ENCODE measurements at places on chromosomes 6 and 20.

DNA sequence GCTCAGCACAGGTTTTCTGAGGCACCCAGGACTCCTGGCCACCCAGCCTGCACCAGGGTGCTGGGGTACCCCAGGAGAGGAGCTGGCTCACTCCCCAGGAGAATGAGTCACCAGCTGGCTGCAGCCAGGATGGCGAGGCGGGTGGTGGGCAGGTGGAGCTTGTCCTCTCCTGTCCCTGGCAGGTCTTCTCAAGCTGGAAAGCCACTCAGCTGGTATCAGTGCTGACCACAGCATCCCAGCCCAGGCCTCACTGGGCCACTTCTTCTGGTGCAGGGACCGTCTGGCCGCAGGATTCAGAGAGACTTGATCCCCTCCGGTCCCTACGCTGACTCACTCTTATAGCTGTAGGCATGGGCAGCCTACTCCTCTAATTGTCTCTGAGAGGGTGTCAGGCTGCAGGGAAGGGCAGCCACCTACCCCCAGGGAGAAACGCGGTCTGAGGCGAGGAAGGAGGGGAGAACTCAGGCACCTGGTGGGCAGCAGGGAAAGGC, 22.2 kb downstream of the TFEB start:
- peak; percentile 79 for DNase-seq

DNA sequence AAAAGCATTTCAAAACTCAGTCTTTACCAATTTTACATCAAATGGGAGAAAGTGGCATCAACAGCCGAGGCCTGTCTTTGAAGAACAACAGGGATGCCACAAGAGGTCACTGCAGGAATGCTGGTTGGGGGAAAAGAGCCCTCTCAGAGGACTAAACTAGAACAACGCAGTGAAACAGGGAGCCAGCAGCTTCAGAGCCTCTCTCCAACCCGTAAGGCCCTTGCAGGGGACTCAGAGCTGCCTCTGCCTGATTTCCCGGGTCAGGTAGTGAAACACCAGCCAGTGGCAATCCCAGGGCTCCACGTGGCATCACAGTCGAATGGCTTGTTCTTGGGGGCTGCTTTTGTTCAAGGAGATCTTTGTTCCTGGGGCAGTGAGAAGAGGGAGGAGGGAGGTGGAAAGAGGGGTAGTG, 55.0 kb upstream of the KCNK16 start:
- DNase-seq: peak; percentile 79

DNA sequence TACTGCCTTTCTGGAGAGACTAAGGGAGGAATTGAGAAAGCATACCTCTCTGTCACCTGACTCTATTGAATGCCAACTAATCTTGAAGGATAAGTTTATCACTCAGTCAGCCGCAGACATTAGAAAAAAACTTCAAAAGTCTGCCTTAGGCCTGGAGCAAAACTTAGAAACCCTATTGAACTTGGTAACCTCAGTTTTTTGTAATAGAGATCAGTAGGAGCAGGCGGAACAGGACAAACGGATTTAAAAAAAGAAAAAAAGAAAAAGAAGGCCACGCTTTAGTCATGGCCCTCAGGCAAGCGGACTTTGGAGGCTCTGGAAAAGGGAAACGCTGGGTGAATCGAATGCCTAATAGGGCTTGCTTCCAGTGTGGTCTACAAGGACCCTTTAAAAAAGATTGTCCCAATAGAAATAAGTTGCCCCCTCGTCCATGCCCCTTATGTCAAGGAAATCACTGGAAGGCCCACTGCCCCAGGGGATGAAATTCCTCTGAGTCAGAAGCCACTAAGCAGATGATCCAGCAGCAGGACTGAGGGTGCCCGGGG, 43.1 kb upstream of the RNF182 start:
- DNase-seq: no peak

DNA sequence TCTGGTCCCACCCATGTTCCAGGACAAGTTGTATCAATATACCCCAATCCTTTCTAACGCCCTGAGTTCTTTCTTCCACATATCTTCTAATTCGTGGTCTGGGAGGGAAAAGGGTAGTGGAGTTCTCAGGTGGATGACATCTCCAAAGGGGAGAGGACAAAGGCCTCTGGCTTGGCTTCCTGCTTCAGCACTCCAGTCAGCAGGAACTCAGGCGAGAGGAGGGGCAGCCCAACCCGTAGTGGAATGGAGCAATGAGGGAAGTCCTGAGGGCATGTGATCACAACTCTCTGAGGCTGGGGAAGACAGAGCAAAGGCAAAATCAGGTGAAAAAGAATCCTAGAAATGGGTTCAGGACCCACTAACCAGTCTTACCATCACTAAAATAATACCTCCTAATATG, 9.6 kb upstream of the NRM start:
- DNase-seq: no peak

DNA sequence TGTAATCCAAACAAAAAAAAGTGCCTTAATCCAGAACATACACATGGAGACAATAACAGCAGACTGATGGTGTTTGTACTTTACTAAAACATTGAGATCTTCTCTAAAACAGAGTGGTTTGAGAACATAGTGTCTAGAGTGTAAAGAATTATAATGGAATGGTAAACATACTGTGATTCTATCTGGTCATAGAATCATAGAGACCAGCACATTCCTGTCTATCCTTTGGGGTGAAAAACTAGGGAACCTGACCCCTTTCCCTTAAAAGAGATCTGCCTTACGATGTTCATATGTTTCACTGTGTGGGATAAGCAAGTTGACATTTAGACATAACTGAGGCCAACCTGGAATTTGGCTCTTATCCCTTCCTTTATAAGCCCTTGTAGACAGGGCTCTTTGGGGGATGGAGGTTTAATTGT, 55.7 kb downstream of the TRMT11 start:
- DNase-seq: no peak

DNA sequence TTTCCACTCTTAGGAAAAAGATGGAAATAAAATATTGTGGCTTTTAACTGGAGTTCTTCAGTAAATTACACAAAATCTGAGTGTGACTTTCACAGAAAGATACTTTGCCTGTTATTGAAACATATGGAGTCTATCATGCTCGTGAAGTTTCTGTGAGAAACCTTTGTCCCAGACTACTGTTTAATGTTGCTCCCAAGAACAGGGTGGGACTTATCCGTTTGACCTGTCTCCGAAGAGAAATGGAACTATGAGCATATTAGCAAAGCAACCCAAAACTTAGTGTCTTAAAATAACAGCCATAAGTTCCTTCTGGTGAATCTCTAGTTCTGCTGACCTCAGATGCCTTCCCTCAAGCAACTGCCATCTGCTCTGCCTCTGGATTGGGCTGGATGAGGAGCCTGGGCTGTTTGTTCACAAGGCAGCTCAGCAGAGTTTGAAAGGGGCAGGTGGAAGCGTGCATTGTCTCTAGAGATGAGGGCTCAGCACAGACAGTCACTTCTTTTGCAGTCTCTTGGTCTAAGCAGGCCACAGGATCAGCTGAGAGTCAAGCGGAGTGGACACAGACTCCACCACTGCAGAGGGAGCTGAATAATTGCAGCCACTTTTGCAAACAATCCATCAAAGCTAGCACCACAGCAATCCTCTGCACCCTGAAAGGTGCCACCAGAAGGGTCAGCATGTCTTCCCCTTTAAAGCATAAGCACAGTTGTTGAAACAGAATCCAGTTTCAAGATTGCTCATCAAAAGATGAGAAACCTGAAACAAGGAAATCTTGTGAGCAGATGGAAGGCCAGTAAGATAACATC, 52.8 kb downstream of the MYB start:
- DNase-seq: no peak

DNA sequence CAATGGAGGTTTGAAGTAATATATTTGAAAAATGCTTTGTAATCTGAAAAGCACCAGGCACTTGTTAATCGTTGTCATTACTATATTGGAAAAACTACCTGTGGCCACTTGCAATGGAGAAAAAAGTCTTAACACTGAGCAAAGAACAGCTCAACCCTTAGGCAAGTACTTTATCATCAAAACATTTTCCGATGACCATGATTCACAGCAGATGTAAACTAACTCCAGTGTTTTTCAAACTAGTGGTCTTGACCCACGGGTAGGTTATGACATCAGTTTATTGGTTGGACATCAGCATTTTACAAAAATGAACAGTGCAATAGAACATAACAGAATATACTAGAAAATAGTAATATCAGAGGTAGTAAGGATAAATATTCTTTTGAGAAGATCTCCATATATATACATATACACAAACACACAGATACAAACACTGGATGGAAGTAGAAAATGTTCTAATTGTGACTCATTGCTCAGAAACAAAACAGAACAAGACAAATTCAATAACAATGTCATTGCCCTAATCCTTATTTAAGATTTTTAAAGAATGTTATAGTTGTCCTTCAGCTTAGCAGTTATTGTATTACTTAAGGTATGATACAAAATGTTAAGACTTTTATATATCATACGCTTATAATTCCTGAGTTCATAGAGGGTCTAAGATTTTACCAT, 123.0 kb downstream of the PLCB1 start:
- DNase-seq: no peak

- DNase-seq: no peak
These were observed 86.2 kb upstream of the VSTM2L start for GRCh38 chr20:37816726-37817125.

DNA sequence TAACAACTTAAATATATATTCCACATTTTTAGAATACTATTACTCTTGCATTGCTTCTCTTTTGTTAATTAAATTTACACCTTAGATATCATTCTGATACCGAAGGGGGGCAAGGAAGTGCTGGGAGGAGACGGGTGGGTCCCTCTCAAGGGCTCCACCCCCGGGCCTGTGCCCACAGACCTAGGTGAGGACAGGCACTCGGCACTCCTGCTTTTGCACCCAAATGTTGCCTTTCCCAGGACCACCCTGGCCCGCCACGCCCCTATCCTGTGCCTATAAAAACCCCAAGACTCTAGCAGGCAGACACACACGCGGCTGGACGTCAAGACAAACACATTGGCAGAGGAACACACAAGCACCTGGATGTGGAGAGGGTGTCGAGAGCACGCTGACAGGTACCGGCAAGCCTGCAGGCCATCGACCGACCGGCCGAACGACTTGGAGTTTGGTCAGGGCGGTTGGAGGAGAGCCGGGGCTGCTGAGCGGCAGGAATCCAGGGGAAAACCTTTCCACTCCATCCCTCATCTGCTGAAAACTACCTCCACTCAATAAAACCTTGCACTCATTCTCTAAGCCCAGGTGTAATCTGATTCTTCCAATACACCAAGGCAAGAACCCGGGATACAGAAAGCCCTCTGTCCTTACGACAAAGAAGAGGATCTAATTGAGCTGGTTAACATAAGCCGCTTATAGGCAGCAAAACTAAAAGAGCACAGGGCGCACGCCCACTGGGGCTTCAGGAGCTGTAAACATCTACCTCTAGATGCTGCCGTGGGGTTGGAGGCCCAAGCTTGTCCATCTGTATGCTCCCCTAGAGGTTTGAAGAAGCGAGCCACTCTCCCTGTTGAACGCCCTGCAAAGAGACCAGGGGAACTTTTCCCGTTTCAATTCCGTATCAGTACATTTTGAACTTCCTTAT, 197.4 kb upstream of the PRSS16 start:
- DNase-seq: no peak

- no peak for DNase-seq
These were observed 935.1 kb downstream of the KIF16B start for GRCh38 chr20:15637950-15638754.

- DNase-seq: no peak
These were observed 29.5 kb upstream of the TMEM14A start for GRCh38 chr6:52641388-52641787.

- DNase-seq: no peak
These were observed 17.9 kb downstream of the SLA2 start for GRCh38 chr20:36628076-36628475.

- DNase-seq: no peak
These were observed 184.8 kb downstream of the GRIK2 start for GRCh38 chr6:101578306-101578705.

DNA sequence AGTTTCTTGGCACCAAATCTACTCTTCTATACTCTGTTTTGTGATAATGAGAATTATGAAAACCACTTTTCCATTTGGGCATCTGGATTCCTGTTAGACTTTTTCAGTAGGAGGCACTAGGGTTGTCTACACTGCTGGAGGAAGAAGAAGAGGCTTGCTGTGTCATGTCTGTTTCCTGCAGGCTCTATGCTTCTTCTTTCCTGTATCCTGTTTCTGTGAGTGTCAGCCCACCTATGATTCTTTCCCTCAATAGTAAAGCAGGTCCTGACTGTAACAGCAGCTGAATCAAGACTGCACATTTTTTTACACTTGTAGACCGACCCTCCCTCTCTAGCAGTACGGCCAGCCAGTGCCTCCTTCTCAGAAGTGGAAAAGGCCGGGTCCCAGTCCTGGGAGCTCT, 603.9 kb downstream of the HDGFL1 start:
- no peak for DNase-seq

- no peak for DNase-seq
These were observed 274.5 kb upstream of the RNF24 start for GRCh38 chr20:4289875-4290274.

DNA sequence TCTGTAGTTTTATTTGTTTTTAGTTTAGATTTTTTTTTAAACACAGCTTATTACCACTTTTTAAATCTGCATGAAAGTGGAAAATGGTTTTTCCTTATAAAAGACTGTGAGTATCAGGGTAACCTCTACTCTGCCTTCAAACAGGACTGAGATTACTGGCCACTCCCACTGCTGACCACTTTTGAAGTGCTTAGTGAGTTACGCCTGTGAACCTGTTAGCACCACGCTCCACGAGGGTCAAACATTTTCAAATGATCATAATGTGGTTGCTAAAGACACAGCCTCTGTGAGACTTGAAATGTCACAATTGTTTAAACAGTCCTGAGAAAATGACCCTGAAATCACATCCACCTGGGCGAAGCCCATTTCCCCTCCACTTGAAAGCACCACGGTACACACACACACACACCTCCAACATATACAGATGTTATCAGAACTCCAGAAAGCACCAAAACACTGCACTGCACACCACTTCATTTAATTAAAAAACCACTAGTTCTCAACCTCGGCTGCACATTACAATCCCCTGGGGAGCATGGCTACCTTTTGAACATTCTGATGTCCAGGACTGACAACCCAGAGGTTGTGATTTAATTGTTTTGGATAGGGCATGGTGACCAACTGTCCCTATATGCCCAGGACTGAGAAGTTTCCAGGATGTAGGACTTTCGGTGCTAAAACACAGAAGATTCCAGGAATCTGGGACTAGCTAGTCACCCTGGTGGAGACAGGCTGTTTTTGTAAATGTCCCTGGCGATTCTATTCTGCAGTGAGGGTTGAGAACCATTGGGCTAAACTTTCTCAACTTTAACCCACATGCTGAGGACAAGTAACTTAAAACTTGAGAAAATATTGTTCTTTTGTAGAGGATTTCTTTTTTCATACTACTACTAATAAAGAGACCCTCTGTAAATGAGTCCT, 176.4 kb upstream of the MYLIP start:
- no peak for DNase-seq

Data from body of pancreas (tissue), 4 donors.